ENCODE measurements at places on chromosomes 3 and 15.

DNA sequence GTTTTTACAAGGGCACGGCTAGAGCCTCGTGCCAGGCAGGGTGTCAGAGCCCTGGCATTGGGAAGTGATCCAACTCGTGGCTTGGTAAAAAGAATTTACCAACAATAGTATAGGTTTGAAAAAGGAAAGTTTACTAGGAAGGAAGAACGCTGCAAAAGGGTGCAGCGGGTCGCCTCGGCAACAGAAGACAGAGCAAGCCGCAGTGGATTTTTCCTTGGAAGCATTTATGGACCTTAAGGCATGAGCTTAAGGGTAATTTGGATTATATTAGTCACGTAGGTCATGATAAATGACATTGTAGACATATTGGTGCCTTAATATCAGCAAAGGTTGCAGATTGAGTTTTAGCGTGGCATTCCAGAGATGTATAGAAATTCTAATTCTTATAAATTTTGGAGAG, 163.4 kb upstream of the PPP2R3A start:
- no peak for DNase-seq

GRCh38 chr3:141680620-141681389, 57.3 kb upstream of the RNF7 start:
- peak; percentile 36 for DNase-seq

GRCh38 chr15:69608661-69609060, 156.0 kb downstream of the RPLP1 start:
- DNase-seq: no peak

GRCh38 chr15:38691377-38691776, 126.8 kb upstream of the RASGRP1 start:
- no peak for DNase-seq

DNA sequence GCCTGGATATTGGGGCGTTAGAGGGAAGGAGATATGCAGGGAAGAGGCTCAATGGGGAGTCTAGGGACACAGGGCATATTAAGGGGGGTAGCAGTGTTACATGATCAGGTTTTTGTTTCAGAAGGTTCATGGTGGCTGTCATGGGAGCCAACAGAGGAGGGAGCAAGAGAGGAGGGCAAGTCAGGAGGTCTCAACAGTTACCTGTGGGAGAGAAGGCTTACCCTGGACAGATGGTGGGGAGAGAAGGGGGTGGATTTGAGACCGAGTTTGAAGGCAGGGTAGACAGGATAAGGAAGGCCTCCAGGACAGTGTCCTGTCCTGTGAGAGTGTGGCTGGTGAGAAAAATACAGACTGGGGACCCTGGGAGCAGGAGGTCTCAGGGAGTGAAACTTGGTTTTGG, 3.8 kb upstream of the WNT7A start:
- no peak for DNase-seq

- DNase-seq: no peak
Observed at GRCh38 chr15:28901987-28902745, 16.4 kb downstream of the APBA2 start.

DNA sequence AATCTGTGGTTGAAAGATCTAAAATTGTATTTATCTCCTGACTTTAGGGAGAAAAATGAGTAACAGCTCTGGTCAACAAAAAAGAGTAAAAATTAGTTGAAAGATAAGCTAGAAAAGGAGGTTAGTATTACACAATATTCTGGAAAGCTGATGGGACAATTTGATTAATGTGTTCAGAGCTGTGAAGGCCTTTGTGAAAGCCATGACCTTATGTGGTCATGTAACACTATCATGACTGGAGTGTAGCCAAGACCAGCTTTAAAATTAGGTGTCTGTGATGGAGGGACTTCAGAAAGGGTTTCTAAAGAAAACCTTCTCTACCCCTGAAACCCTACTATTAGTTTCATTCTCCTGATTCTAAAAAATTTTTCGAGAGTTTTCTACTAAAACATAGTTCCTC, 127.2 kb downstream of the NFKBIZ start:
- no peak for DNase-seq

- DNase-seq: no peak
Observed at GRCh38 chr3:10455545-10455914, 49.9 kb downstream of the ATP2B2 start.

DNA sequence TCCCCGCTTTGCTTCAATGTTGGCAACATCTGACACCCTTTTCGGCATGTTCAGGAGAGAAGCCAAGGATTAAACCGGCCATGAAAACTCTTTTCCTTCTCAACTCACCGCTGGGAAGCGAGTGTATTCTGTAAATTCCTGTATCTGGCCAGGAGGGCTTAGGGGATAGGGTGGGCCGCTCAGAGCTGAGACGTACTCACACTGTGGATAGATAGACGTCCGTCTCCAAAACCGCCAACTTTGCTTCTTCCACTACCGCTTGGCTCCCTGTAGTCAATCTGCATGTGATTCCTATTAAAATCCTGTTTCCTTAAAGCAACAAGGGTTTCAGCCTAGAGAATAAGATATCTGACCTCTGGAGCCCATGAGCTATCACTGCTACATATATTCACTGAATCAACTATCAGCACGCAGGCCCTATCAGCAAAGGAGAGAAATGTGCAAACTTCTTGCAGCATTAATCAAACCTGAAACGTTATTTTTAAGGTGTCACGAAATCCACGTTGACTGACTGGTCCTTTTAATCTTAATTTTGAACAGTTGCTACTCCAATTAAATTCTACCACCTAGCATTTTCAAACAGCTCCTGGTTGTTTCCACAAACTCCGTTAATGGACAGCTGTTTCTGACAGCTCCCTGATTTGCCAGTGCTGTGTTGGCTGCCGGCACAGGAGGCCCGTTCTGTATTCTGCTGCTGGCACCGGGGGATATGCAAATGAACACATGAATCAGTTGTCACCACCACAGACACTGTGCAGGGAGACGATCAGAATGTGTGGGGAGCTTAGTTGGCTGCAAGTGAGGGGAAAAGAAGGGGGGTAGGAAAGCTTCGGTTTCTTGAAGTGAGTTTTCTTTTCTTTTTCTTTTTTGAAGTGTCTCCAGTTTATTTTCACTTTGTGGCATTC, 438.9 kb upstream of the ARRDC4 start:
- no peak for DNase-seq

DNA sequence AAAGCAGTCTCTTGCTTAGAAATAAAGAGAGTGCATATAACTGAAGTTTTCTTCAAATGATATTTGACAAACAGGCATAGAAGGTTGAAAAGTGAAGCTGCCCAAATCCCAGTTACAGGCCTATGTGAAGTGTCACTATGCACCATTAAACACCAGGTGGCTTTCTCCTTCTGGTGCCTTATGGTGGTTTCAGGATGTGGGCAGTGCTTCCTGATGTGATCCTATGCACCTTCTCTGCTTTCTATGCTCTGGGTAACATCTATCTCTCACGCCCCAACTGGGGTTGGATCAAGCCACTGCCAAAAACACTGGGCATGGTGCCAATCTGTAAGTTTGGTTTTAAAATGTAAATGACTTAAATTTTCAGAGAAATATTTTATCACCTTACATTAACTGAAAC, 744.7 kb downstream of the TUSC7 start:
- no peak for DNase-seq

- no peak for DNase-seq
Observed at GRCh38 chr3:21668012-21668411, 83.0 kb downstream of the ZNF385D start.

- no peak for DNase-seq
Observed at GRCh38 chr3:9217784-9218513, 31.5 kb downstream of the SRGAP3 start.

DNA sequence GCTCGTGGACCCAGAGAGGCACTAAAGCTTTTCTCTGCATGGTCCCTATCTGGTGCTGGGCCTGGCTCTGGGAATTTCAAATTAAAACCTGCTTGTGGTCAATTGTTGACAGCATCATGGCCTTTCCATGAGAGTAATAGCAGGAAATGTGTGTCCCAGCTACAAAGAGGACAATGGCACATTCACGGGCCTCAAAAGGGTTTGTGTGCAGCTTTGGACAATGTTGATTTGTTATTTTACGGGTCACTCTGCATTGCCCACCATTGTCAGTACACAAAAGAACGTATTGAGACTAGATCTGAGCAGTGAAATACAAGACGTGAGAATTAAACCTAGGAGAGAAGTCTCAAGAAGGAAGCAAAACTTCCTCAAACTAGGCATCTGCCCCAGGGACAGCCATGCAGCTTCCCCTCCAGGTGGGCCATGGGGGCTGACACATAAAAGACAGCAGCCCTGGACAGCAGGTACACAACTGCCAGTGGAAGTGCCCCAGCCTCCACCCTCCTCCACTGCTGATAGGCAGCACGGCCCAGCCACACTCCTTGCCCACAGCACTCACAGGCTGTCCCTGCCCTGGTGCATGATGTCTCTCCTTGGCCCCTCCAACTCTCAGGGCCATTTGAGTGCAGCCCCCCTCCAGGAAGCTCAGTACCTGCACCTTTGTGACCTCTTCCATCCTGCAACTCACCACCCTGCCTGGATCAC, 15.9 kb upstream of the LTF start:
- DNase-seq: no peak

DNA sequence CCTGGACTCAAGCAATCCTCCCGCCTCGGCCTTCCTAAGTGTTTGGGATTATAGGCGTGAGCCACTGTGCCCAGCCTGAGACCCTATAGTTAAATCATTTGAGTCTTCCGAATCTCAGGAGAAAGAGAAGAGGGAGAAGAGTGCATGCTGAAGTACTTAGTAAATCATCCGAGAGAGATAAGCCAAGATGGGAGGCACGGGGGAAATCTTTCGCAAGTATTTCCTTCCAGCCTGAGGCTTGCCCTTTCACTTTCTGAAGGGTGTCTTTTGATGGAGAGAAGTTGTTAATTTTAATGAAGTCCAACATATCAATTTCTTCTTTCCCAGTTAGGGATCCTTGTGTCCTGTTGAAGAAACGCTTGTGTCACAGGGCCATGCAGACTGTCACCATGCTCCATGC, 97.1 kb upstream of the SLC6A6 start:
- DNase-seq: peak; percentile 51

DNA sequence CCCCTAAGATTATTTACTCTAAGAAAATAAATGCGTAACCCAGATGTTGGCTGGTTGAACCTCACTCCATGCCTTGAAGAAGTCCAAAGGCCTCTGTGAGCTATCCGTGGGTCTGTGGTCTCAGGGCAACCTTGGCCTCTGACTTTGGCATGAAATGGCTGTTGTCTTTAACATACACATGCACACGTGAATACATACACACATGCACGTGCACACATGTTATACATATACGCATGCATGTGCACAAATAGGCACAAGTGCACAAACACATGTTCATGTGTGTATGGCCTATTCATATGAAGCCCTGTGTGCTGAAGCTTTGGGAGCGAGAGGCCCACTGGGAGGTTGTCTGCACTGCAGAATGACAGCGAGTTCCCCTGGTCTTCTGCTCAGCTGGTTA, 50.8 kb downstream of the KLF15 start:
- no peak for DNase-seq

DNA sequence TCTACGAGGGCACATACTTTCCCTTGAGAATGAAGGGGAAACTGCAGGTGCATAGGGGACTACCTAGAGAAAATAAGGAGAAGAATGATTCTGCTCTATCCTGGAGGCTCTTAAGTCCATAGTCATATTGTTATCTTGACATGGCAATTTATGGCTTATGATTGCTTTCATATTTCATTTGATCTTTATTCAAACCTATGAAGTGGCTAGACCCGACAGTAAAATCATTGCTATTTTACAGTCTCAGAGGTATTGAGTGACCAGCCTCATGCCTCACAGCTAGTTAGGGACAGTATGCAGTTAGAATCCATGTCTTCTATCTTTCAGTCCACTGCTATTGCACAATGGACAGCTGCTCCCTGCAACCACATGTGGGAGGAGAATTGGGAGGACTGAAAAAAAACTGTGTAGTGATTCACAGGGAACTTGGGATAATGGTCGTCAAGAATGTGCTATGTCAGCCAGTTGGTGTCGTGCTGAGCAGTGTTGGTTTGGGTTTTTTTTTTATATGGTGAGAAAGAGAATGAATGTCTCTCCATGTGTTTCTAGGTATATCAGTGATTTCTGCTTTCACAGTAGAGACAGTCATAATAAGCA, 63.2 kb upstream of the SPPL2A start:
- DNase-seq: no peak

DNA sequence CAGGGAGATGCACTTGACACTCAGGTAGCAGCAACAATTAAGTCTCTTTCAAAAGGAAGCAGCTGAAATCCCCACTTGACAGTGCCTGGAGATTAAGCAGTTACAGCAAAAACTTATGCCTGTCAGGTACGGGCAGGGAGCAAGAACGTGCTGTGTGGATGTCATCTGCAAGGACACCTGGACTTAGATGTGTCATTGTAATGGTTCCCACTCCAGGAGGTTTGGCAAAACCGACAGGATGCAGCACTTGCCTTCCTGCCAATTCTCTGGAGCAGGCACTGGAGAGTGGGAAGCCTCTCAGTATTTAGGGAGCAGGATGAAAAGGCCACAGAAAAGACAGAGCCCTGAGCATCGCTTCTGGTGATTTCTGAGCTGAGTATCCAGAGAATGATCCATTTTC, 292.4 kb downstream of the PDCD6IP start:
- DNase-seq: no peak

- peak; percentile 78 for DNase-seq
Observed at GRCh38 chr3:178003756-178004155, 532.5 kb upstream of the KCNMB2 start.

DNA sequence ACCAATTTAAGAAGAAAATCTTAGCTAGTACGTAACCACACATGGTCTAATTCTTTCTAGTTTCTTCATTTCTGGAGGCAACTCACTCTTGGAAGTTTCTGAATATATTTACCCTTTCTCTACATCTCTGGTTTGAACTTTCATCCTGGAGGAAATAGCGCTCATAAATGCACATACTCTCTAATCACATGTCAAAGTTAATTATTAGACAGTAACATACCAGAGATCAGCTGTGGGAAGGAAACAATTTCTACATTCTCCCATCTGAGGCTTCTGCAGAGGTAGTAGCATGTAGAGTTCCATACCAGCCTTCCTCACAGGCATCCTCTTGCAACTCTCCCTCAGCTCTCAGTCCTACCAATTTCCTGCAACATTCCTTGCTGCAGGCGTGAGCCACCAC, 132.5 kb downstream of the RBPMS2 start:
- DNase-seq: no peak

- no peak for DNase-seq
Observed at GRCh38 chr15:60757831-60758570, 279.1 kb upstream of the ICE2 start.

DNA sequence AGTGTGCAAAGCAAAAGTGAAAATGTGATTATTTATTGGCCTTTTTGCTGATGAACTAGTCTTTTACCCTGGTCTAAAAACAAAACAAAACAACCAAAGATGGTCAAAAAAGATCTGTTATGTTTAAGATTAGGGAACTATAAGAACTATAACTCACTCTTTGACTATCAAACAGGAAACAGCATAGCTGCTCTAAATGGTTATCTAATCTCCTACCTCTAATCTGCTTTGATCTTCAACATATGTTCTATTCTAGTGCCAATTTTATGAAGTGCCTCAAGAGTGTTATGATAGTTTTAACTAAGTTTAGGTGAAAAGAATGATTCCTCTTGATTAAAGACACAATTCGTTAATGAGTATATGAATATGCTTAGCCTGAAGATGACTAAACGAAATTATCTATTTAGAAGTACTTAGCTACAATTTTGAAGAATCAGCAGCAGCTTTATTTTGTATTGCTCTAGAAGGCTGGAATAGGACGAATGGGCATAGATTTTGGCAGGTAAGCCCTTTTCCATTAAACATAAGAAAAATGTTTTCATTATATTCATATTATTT, 46.0 kb downstream of the SETD2 start:
- no peak for DNase-seq

GRCh38 chr3:180802837-180803236, 109.6 kb upstream of the FXR1 start:
- peak; percentile 14 for DNase-seq

Data from AML-193 (cell line).